ENCODE measurements at places on chromosomes 6 and 20.
A peak's percentile ranks its signal among the peaks of the same experiment; 100 is the strongest.

DNA sequence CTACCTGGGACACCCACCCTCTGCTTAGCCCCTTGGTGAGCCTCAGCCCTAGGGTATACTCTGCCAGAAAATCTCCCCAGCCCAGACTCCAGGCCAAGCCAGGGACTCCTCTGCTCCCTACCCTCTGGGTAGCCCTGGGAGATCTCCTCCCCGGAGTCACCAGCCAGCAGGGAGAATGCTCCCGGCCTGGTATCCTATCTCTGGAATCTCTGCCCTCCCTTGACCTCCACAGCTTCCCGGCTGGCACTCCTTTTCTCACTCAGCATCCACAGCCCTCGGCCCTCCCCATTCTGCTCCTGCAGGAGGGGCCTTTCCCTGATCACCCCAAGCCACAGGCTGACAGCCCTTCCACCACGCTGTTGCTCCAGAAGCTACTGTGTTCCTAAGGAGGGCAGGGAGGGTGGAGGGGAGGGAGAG is 22.6 kb downstream of the NOL4L start:
- no peak for DNase-seq

DNA sequence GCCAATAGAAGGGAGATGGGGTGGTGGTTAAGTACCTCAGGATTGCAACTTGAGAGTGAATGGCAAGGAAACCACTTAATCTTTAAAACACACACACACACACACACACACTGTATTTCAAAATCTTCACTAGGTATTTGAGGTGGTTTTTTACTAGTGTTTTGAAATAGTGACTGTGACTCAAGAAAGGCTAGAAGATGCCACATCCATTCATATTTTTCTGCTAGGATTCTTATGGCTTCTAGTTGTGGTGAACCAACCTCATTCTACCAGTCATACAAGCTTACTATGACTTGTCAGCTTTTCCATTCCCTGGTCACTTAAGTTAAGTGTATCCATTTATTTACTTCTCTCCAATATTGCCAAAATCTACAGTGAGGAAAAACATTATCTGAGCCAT is 519.4 kb upstream of the JAG1 start:
- DNase-seq = peak; percentile 60

- DNase-seq = no peak
Observed at GRCh38 chr6:40743226-40743625, 156.1 kb upstream of the LRFN2 start.

DNA sequence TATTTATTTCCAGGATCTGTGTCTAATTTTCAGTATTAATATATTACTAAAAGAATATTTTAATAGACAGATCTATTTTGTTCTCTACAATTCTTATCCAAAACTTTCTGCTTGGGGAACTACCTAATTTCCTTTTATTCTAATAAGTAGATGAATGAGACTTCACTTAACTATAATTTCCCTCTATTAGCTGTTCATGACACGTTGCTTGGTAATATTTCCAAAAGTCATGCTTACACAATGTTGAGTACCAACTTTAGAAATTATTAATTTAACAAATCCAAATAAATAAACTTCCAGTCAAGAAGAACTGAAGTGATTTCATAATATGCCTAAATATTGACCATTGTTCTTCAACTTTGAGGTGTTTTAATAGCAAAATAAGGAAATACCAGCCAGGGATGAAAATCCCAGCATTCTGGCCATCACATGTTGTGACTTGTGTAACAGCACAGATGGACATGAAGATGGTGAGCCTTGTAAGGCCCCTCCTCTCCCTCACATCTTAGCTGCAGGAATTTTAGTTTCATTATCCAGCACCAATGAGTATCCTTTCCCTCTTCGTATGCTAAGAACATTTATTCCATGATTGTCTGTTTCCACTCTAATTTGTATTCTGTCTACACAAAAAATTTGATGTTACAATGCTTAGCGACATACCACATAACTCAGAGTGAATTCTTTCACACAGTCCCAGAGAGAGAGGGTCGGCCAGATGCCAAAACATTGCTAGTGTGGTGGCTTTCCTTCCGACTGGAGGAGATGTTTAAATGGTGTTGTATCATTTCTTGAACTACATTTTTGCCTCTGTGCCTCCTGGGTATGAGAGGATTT is 137.5 kb downstream of the FOXA2 start:
- peak; percentile 41 for DNase-seq

DNA sequence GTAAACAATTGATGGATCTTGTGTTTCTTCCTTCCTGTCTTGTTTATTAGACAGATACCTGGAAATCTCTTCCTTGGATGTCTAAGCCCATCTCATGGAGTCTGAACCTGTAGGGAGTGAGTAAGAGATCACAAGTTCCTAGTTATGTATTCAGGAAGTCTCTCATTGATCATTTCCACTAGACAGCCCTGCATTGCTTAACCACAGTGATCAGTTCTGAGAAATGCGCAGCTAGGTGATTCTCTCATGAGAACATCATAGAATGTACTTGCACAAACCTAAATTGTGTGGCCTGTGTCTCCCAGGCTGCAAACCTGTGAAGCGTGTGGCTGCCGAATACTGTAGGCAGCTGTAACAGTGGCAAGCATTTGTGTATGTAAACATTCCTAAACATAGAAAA is 39.1 kb downstream of the FAM120B start:
- no peak for DNase-seq

DNA sequence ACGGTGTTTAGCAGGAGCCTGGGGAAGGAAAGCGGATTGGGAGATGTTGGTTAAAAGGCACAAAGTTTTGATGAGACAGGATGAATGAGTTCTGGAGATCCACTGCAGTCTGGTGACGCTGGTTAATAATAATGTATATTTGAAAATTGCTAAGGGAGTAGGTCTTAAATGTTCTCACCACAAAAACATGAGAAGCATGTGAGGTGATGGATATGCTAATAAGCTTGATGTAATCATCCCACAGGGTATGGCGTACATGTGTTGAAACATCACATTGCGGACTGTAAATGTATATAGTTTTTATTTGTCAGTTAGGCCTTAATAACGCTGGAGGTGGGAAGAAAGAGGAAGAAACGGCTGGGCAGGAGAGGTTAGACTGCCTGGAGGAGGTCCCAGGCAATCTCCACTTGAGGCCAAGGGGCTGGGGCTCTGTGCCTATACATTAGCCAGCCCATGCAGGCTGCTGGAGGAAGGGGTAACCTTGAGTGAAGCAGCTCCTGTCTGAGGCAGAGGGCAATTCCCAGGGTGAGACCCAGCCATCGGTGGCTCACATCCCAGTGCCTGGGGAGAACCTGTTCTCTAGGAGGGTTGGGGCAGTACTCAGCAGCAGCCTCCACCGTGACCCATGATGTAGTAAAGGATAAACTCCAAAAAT is 188.2 kb upstream of the QKI start:
- no peak for DNase-seq

- no peak for DNase-seq
Observed at GRCh38 chr6:140586426-140587061, 1212.1 kb upstream of the CITED2 start.

GRCh38 chr20:50172347-50173013 is 18.1 kb upstream of the CEBPB start:
- no peak for DNase-seq

DNA sequence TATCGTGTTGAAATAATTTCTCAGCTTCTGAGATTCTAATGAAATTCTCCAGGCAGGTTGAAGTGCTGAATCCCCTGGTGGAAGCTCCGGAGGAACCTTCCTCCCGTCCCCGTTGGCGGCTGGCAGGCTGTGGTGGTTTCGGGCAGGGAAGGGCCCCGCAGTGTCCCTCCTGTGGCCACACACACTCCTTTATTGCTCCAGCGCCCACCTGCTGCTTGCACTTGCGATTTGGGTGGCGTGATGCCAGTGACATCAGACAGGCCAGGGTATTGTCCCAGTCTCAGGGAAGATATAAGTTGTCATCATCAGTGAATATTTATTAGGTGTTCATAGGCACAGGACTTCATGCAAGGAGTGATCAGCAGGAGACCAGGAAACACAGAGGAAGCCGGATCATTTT is 530.4 kb downstream of the QKI start:
- DNase-seq = no peak

DNA sequence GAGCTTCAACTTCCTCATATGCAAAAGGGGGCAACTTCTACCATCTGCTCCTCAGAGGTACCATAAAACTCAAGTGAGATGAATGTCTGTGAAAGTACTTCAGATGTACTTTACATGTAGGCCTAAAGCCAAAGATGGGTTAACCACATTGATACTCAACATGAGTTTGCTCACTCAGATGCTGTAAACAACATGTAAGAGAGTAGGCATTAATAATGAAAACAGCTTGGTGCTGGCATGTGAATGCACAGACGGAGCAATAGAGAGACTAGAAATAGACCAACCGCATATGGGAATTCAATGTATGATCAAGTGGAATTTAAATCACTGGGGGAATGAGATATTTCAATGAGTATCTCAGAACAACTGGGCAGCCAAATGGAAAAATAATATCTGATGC is 143.8 kb upstream of the CDYL start:
- DNase-seq = no peak

DNA sequence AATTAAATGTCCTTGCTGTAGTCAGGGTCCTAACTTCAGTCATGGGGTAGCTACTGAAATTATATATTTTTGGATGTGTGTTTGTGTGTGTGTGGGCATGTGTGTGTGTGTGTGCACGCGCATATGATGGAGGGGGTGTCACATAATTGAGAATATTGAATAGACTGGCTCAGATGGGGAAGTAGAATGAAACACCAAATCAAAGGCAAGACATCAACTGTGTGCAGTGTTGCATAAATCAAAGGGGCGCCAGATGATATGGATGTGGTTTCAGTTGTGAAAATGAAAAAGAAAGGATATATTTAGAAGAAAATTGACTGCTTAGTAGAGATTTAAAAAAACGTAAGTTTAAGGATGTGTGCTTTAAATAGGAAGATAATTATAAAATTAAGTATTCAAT is 144.2 kb upstream of the CEP162 start:
- DNase-seq = no peak

Data from foreskin keratinocyte (primary cell).